M059J (cell line): ENCODE measurements at places on chromosomes 2 and 18. TPM values are rescaled to one million over a fixed set of nuclear protein-coding genes. Genes with fewer than 3 reads are reported as not detected.

RAPGEF4 gene
- total RNA-seq = 0.47 and 1.4 TPM in 2 replicates

CHRNG gene
- not detected in 2 replicates for total RNA-seq

GPR35 gene
- total RNA-seq = 0.17 TPM in 1 of 2 replicates, not detected in the other

GPR39 gene
- 8.2 and 10.7 TPM in 2 replicates for total RNA-seq

COL6A3 gene
- 2.1 and 3.5 TPM in 2 replicates for total RNA-seq

LIMS3 gene
- total RNA-seq = 0.17 and 2.3 TPM in 2 replicates

MARCO gene
- total RNA-seq = not detected in 2 replicates

EGR4 gene
- not detected in 2 replicates for total RNA-seq

KIF3C gene
- 6.3 and 11.1 TPM in 2 replicates for total RNA-seq

MC4R gene
- not detected in 2 replicates for total RNA-seq

IL36A gene
- not detected in 2 replicates for total RNA-seq

COLEC11 gene
- total RNA-seq = 0.10 TPM in 1 of 2 replicates, not detected in the other

MEIS1 gene
- total RNA-seq = 3.4 and 4.5 TPM in 2 replicates

ARHGEF33 gene
- total RNA-seq = 0.02 TPM in 1 of 2 replicates, not detected in the other

CHST9 gene
- not detected in 2 replicates for total RNA-seq

TMEM163 gene
- not detected in 2 replicates for total RNA-seq

HRH4 gene
- not detected in 2 replicates for total RNA-seq

FSHR gene
- not detected in 2 replicates for total RNA-seq

SERPINB10 gene
- total RNA-seq = not detected in 2 replicates

AGXT gene
- total RNA-seq = not detected in 2 replicates
